Left ventricle myocardium superior (tissue), 1 donor: ENCODE measurements at places on chromosomes 12 and 14. TPM values are rescaled to one million over a fixed set of nuclear protein-coding genes. Genes with fewer than 3 reads are reported as not detected.

DNA sequence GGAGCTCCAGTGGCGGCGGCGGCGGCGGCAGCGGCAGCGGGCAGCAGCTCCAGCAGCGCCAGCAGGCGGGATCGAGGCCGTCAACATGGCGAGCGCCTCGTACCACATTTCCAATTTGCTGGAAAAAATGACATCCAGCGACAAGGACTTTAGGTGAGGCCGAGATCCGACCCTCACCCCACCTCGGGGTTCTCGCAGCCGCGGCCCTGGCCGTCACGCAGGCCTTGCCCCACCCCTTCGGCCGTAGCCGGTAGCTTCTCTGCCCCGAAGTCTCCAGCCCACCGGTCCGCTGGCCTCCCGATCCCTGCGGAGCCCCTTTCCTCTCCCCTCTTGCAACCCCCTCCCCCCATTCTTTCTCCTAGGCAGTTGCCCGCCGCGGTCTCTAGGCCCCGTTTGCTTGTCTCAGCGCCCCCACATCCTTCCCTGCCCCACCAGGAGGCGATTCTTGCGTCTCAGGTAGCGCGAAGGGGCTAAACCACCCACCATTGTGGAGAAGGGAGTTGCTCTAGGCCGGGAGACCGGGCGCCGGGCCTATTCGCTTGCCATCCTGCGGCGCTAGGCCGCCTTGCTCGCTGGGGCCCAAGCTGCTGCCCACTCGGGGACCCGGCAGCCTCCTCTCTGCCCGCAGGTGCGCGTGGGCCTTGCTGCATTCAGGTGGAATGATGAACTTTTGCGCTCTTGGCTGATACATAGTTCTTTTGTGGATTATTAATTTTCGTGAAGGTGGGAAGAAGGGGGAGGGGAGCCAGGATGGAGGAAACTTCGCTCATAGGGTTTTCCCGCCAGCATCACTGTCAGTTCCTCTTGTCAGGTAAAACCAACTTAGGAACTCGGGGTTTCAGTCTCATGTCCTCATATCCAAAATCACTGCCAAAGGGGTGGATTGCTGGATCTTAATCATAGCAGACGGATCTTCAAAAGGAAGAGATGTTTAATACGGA, 745 bp downstream of the CAND1 start:
- DNase-seq = peak; percentile 69

- DNase-seq = no peak
Observed at GRCh38 chr12:121560392-121561008, 20.3 kb downstream of the KDM2B start.

GRIN2B gene
- 0.17 TPM for total RNA-seq

LRCOL1 gene
- total RNA-seq = not detected

DNA sequence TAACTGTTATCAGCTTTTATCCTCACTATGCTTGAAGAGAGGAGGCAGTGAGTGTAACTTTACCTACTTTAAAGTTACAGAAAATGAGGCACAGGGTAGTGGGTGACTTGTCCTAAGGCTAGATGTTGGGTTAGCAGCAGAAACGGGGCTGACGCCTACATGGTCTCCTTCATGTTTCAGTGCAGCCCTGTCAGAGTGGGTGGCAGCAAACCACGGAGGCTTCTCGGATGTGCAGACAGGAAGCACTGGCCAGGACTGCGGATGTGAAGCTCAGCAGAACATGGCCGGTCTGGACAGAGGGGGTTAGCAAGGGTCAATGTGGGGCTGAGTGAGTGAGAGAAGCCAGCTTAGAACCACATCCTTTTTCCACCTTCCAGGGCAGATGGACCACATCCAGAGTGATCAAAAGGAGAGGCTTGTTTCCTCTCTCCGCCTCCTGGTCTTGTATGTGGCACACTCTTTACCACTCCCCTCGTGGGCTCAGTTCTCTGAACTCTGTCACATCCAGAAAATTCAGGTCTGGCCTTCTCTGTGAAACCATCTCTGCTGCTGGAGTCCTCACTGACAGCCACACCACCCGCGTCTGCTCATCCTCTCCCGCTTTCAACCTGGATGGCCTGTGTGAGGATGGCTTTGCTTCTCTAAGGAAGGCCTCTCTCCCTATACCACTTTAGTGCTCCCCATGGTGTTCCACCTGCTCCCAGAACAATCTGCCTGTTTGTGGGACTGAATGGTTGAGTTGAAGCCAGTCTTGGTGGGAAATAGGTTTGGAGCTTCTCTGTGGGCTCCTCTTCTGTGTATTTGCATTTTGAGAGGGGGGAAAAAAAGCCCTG, 14.1 kb downstream of the SUSD6 start:
- DNase-seq = peak; percentile 73
